ENCODE measurements at places on chromosomes 11 and 22.

DNA sequence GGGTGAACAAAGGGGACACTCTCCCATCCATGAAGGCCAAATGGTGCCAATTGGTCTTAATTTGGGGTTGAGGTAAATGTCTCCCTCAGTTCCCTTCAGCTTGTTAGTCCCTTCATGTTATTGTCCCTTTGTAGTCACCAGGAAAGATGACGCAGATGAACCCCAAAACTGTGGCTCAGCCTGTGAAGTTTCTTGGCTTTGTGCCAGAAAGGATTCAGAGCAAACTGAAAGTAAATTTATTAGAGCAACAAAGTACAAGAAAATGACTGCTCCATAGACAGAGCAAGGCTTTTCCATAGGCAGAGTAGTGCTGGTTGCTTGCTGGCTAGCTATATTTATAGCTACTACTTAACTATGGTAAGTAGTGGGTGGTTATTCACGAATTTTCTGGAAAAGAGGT lies 16.7 kb downstream of the OR4C3 start:
- no peak for DNase-seq
- H3K36me3 ChIP-seq: no peaks in the 10 kb centered on the region
- H3K27me3 ChIP-seq: no peaks in the 10 kb centered on the region
- H3K4me1 ChIP-seq: no peaks in the 10 kb centered on the region

GRCh38 chr22:43740587-43741270 lies 71.4 kb downstream of the EFCAB6 start:
- no peaks in the 10 kb centered on the region for H3K4me1 ChIP-seq
- H3K27me3 ChIP-seq: no peaks in the 10 kb centered on the region
- H3K27ac ChIP-seq: no peak overlapping the region
- DNase-seq: no peak
- no peak overlapping the region for H3K4me3 ChIP-seq
- no peaks in the 10 kb centered on the region for H3K36me3 ChIP-seq

- no peak overlapping the region for H3K27ac ChIP-seq
- peaks cover 4% of the 10 kb centered on the region for H3K36me3 ChIP-seq
- H3K27me3 ChIP-seq: no peaks in the 10 kb centered on the region
- peaks cover 6% of the 10 kb centered on the region for H3K4me1 ChIP-seq
- no peak overlapping the region for H3K4me3 ChIP-seq
These were observed 37.2 kb downstream of the MUC5B start for GRCh38 chr11:1260023-1260501.

GRCh38 chr11:16774936-16775613 lies 36.6 kb downstream of the C11orf58 start:
- H3K4me3 ChIP-seq: no peak overlapping the region
- no peaks in the 10 kb centered on the region for H3K27me3 ChIP-seq
- no peaks in the 10 kb centered on the region for H3K4me1 ChIP-seq
- no peak for DNase-seq
- no peak overlapping the region for H3K27ac ChIP-seq

- no peaks in the 10 kb centered on the region for H3K36me3 ChIP-seq
- H3K27ac ChIP-seq: no peak overlapping the region
- no peaks in the 10 kb centered on the region for H3K4me1 ChIP-seq
- DNase-seq: no peak
- no peak overlapping the region for H3K4me3 ChIP-seq
These were observed 24.4 kb downstream of the GPR83 start for GRCh38 chr11:94376841-94377240.

DNA sequence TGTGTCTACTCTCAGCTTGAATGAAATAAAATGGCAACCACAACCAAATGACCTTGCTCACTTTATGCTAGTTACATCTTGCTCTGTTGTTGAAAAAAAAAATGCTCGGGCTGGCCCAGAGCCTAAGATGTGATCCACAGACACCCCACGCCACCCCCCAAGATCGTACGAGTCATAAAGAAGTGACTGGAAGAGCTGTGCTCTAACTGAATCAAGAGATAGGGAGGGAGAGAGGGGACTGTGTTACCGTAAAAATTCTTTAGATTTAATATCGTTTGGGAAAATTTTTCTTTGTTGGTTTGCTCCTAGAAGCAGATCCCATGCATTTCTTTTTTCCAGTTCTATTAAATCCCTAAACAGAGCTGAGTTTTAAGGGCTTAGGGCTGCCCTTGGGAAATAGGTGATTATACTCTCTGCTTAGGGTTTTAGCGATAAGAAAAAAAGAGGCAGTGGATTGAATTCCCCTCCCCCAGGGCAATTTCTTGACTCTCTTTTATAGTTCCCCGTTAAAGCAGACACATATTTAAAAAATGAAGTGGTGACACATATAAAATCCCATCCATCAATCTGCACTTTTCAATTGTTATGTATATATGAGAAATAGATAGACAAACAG lies 14.5 kb downstream of the MAML2 start:
- H3K4me3 ChIP-seq: no peak overlapping the region
- H3K36me3 ChIP-seq: peaks cover 14% of the 10 kb centered on the region
- no peak overlapping the region for H3K27ac ChIP-seq
- H3K4me1 ChIP-seq: peaks cover 37% of the 10 kb centered on the region
- DNase-seq: no peak

DNA sequence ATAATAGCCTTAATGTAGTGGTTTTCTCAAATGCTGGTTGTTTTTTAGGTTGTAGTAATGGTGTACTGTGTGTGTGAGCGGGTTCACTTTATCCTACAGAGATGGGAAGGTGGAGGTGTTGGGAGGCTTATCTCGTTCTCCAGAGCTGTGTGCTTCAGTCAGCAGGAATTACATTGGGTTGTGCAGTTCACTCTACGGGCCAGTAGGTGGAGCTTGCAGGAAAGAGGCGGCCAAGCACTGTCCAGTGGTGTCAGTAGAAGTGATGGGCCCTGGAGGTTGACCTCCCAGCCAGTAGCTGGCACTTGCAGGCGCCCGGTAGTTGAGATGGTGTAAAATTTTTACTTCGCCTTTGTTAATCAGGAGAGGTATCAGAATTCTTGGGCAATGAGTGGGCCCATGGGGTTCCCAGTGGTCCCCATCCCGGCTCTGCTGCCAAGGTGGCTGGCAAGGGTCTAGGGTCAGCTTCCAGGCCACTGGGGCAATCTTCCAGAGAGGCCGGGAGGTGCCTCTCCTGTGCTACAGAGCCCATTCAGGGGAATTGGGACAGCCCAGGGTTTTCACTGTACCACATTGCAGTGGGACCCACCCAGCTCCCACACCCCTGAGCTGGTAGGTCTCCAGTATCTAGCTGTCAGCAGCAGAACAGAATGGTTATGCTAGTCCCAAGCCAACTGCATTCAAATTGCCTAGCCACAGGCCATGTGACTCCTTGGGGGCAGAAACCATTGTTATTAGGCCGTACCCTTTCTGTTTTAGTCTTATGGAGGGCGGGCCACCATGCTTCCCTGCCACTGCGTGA lies 43.9 kb downstream of the BIRC2 start:
- H3K4me1 ChIP-seq: peaks cover 19% of the 10 kb centered on the region
- H3K36me3 ChIP-seq: peaks cover 50% of the 10 kb centered on the region
- H3K27ac ChIP-seq: peak overlapping the region; percentile 37
- no peak overlapping the region for H3K4me3 ChIP-seq
- DNase-seq: peak; percentile 26
- no peaks in the 10 kb centered on the region for H3K27me3 ChIP-seq

DNA sequence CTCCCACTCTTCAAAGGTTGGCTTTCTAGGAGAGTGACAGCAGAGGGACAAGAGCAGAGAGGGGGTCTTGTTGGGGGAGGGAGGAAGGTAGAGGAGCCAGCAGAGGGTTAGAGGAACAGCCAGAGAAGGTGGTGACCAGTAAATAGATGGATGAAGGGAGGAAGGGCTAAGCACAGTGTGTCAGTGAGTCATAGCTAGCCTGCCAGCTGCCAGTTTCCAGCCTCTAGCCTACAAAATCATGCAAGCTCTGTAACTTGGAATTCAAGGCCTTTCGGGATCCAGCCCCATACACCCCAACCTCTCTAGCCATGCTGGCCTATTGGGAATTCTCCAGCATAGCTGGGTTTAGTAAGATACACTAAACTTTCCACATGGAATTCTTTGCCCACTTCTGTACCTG lies 147.4 kb upstream of the TEAD1 start:
- no peak for DNase-seq
- no peaks in the 10 kb centered on the region for H3K36me3 ChIP-seq
- H3K4me3 ChIP-seq: no peak overlapping the region
- H3K27ac ChIP-seq: no peak overlapping the region
- peaks cover 3% of the 10 kb centered on the region for H3K27me3 ChIP-seq
- no peaks in the 10 kb centered on the region for H3K4me1 ChIP-seq

DNA sequence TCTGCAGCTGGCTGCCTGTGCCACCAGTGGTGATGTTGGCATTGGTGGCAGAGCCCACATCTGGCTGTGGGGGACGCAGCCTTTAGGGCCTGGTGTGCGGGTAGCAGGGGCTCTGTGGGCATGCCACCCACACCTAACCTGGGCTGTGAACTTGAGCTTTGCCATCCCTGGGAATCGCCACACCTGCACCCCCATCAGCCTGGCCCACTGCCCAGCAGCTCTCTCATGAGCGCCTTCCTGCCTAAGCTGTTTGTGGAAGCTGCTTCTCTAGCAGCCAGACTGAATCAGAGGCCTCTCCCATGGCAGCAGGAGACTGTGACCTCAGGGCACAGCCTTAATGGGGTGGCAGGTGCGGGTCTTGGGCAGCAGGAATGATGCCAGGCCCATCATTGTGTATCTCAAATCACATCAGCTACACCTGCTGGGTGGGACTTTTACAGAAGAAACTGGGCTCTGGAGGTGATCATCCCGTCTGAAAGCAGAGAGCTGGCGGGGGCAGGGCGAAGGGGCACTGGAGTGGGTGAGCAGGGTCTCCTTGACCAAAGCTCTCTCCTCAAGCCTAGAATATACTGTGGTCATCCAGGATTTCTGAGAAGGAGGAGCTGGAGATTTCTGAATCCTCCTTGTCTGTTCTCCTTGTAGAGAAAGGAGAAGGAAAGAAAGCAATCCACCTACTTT lies 17.8 kb upstream of the CARS1 start:
- no peaks in the 10 kb centered on the region for H3K36me3 ChIP-seq
- H3K27ac ChIP-seq: no peak overlapping the region
- no peak overlapping the region for H3K4me3 ChIP-seq
- peaks cover 7% of the 10 kb centered on the region for H3K27me3 ChIP-seq
- no peaks in the 10 kb centered on the region for H3K4me1 ChIP-seq

GRCh38 chr11:46026606-46027293 lies 94.5 kb downstream of the PHF21A start:
- no peaks in the 10 kb centered on the region for H3K27me3 ChIP-seq
- no peaks in the 10 kb centered on the region for H3K4me1 ChIP-seq
- no peaks in the 10 kb centered on the region for H3K36me3 ChIP-seq
- H3K4me3 ChIP-seq: no peak overlapping the region
- no peak overlapping the region for H3K27ac ChIP-seq

- no peak for DNase-seq
- no peak overlapping the region for H3K27ac ChIP-seq
- H3K27me3 ChIP-seq: no peaks in the 10 kb centered on the region
- H3K4me1 ChIP-seq: no peaks in the 10 kb centered on the region
- H3K4me3 ChIP-seq: no peak overlapping the region
These were observed 137.7 kb downstream of the MN1 start for GRCh38 chr22:27663812-27664211.

DNA sequence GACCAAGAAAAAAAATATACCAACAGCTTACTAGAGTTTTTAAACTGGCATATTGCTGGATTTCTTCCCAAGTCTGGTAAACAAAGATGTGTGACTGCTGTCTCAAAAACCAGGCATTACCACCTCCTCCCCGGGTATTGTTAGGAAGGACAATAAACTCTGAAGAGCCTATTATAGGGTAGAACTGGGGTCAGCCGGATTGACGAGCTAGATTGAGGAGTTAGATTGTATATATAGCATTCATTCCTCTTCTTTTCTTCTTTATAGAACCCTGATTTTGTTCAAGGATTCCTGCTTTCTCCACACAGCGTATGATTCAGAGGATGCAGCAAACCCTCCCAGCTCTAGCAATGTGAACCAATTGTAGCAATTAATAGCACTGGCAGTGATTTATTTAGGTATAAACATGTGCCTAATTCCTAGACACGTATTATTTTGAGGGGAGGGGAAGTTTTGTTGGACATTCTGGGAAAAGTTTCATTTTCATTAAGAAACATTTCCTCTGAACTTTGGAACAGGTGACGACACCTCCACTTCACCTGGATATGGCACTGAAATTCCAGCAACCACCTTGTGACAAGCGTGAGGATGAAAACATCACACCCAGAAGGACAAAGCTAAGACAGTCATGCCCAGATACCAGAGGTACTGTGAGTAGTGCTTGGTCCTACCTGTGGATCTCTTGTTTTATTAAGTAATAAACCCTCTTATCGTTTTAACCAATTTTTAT lies 679.4 kb upstream of the KIRREL3 start:
- no peaks in the 10 kb centered on the region for H3K27me3 ChIP-seq
- H3K36me3 ChIP-seq: no peaks in the 10 kb centered on the region
- no peak overlapping the region for H3K4me3 ChIP-seq
- DNase-seq: no peak
- no peaks in the 10 kb centered on the region for H3K4me1 ChIP-seq

DNA sequence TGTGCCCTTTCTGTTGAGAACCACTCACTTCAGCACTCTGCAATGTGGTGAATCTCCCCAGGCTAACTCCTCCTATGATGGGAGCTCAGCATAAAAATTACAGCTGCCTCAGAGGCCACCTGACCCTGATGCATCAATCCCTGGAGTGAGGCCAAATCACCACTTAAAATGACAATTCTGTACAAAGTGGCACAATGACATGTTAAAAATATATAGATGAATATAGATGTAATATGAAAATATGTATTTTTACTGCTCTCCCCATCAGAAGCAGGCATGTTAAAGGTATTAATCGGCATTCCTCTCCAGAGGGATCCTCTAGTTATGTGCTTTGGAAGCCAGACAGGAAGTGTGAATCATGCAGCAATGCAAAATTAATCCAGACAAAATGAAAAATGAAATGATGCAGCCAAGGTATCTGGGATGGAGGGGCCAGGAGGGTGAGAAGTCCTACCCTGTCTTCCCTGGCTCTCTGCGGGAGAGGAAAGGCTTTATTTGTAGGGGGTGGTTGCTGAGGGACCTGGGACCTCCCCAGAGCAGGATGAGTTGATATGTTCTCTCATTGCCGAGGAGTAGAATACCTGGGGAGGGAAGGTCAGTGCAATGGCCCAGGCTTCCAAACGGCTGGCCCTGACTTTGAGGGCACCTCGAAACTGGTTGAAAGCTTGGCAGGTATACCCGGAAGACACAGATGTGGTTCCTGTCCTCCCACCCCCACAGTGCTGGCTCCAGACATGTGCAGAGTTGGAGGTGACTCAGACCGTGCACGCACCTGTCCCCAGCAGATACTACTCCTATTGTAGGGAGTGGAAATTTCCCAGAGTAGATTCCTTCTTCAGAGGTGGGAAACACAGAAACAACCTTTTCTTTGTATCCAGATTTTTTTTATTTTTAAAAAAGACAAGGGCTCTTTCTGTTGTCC lies 347.9 kb upstream of the NCAM1 start:
- H3K27me3 ChIP-seq: peaks cover 8% of the 10 kb centered on the region
- no peaks in the 10 kb centered on the region for H3K36me3 ChIP-seq
- H3K4me3 ChIP-seq: no peak overlapping the region
- no peak overlapping the region for H3K27ac ChIP-seq
